Left cardiac atrium (tissue), 4 donors: ENCODE measurements at places on chromosomes 13 and 19. TPM values are rescaled to one million over a fixed set of nuclear protein-coding genes. Genes with fewer than 3 reads are reported as not detected.
A peak's percentile ranks its signal among the peaks of the same experiment; 100 is the strongest.

DNA sequence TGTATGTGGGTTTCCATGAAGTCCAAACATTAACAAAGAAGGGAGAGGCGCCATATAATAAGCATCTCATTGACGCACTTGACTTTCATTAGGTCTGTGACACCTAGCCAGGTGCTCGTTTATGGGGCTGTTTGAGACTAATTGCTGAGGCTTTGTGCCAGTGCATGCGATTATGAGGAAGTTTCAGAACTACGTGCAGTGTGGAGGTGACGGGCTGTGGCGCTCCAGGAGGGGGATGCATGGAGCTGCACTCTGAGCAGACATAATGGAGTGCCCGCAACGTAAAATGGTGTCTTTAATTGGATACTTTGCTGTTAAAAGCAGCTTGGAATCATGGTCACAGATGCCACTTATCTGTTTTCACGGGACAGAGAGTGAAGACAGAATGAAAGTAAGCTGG is 223.2 kb downstream of the FGF9 start:
- DNase-seq: no peak

DNA sequence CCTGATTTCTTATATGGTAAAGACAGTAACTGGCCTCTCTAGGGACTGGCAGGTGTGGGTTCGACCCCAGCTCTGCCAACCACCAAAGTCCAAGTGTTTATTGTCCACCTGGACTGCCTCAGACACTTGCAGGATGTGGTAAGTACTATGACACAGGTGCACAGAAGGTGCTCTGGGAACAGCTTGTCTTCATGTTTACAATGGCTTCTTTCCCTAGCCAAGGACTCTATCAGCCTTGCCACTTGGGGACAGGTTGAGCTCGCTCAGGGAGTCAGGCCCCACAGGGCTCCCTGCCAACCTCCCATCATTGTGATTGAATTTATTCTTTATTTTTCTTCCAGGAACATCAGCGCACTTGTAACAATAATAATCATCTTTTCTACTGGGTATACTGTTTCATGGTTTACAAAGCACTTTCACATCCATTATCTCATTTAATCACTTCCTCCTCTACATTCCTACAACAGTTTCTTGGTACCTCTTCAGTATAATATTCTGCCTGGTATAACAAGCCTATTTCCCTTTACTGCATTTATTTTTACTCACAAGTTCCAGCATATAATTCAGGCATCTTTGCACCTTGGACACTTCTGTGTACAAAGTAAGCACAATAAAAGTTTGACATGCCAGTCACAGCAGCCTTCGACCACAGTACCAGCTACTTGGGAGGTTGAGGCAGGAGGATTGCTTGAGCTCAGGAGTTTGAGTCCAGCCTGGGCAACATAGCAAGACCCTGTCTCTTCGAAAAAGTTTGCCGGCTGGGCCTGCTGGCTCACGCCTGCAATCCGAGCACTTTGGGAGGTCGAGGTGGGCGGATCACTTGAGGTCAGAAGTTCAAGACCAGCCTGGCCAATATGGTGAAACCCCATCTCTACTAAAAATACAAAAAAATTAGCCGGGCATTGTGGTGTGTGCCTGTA is 24.2 kb upstream of the GATAD2A start:
- no peak for DNase-seq

Gene TDRD3
- 45.4 TPM for total RNA-seq

DNA sequence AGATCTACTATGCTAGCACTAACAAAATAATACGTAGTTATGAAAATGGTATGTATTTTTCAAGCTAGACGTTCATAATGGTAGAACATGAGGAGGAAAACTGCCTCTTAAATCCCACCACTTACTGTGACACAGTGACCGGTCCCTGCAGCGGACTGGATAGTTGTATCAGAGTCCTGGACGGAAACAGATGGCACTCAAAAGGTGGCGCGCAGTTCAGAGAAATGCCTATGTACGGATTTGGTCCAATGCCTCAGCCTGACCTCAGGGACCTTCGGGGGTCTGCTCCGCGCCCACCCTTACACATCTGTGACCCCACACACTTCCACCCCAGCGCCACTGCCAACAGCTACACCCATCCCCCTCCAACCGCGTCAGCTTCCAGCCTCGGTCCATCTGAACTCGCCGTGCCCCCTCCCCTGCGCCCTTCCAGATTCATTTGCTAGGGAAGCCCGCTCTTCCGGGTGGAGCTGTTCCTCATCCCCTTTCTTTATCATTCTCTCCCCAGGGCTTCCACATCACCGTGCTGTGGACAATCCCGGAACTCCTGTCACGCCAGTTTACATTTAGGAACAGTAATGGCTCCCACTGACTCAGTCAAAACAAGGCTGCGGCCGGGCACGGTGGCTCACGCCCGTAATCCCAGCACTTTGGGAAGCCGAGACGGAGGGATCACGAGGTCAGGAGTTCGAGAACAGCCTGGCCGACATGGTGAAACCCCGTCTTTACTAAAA is 792 bp upstream of the LENG8 start:
- peak; percentile 67 for DNase-seq

DNA sequence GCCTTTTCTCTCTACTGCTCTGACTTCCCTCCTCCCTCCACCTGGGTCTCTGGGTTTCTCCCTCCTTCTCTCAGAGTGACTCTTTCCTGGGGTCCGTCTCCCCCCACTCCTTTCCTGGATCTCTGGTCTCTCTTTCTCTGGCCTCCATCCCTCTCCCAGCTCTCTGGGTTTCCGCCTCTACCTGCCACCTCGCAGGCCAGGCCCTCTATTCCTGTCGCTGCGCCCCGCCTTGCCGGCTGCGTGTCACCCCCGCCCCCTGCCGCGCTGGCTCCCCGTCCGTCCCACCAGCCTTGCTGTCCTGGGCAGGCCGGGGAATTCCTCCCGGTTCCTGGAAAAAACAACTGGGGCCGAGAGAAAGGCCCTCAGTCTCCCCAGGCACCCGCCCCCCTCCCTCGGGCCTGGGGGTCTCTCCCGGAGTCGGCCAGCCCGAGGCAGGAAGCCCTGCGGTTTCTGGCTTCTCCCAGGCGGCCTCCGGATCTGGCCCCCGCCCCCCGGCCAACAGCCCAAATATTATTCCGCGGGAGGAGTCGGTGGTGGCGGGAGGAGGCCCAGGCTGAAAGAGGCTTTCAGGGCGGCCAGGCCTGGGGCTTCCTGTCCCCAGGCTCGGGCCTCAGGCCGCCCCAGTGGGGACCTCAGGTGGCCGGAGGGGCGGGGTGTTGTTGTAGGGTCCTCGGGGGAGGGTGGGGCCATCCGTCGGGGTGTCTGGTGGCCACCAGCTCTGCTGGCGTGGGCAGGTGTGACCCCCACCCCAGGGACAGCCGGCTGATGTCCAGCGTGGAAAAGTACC is 9.3 kb downstream of the IRF2BP1 start:
- DNase-seq: peak; percentile 59

- peak; percentile 58 for DNase-seq
Observed at GRCh38 chr19:56309511-56310185, 5.0 kb downstream of the ZSCAN5A start.

GRCh38 chr19:33221638-33222037 is 4.0 kb downstream of the SLC7A10 start:
- DNase-seq: no peak

GRCh38 chr13:19795956-19796355 is 13.2 kb upstream of the PSPC1 start:
- DNase-seq: no peak

DNA sequence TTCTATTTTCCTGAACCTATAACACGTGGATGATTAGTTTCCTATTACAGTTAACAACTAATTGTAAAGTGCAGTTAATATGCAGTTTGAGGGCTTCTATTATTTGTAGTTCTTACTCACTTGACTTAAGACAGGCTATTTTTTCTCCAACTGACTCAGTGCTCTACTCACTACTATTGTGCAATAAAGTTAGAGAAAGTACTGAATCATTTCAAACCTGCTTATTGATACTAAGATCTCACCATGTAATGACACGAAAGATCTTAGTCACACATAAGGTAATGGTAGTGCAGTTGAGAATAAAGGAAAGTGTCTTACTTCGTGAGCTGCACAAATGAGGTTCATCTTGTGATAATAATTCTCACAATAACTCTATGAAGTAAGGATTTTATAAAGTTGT is 22.8 kb upstream of the ITM2B start:
- DNase-seq: no peak

DNA sequence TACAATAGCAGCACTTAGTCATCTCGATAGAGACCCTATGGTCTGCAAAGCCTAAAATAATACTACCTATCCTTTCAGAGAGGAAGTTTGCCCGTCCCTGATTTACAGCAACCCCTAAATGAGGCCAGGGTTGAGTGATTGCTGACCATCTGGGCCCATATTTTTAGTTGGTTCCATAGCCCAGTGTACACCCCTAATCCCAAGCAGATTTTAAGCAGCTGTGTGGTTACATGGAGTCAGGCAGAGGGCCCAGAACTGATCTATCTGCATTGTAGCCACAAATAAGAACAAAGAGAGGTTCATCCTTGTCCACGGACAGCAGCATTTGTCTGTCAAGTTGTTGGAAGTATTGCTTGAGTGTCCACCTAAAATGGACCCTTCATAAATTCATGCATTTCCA is 148.2 kb downstream of the DCT start:
- no peak for DNase-seq

GRCh38 chr13:75963302-75963701 is 327.2 kb downstream of the LMO7 start:
- DNase-seq: no peak

GRCh38 chr13:109856350-109856749 is 70.0 kb upstream of the IRS2 start:
- no peak for DNase-seq

Gene MIA
- 0.97 TPM for total RNA-seq

Gene HNRNPA1L2
- total RNA-seq: 3.6 TPM

- DNase-seq: no peak
Observed at GRCh38 chr19:38900202-38900629, 447 bp downstream of the NFKBIB start.

- no peak for DNase-seq
Observed at GRCh38 chr13:43058318-43058674, 34.9 kb downstream of the DNAJC15 start.

Gene IGFL3
- total RNA-seq: not detected

- DNase-seq: no peak
Observed at GRCh38 chr19:52640916-52641315, 2.8 kb upstream of the ZNF83 start.

Gene CEACAM16
- total RNA-seq: not detected

DNA sequence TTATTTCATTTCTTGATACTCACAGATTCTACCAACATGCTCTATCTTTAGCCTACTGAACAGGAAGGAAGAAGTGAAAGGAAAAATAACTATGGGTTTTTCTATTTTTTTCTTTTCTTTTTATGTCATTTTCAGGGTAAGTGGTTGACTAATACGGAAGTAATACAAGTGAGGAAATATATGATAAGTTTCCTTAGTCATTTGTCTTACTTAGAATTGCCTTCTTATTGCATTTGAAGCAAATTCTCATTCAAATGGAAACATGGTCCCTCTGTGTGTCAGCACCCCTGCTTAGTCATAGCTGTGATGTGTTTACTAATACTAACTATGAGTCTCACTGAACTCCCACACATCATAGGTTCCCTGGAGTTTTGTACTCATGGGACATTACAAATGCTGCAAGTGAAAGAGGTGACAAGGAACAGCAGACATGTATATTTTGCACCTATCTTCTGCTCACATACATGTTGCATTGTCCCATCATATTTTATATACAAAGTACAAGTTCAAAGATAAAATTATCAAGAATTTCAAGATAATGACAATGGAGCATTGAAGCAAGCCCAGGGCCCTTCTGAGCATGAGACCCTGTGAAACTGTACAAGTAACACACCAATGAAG is 60.1 kb downstream of the DCT start:
- DNase-seq: no peak

- no peak for DNase-seq
Observed at GRCh38 chr13:100213576-100213975, 124.7 kb downstream of the PCCA start.

GRCh38 chr19:577439-578392 is 5.3 kb downstream of the BSG start:
- DNase-seq: no peak

GRCh38 chr13:35978607-35979316 is 152.4 kb downstream of the DCLK1 start:
- no peak for DNase-seq

Gene VSTM1
- not detected for total RNA-seq

GRCh38 chr19:18504886-18505610 is 16.8 kb downstream of the ELL start:
- no peak for DNase-seq
